Activated T-helper 1 cell treated with anti-CD3 and anti-CD28 coated beads, Interleukin-12 subunit alpha, Interleukin-12 subunit beta, Interleukin-2, Interleukin-4 antibody, amounts not matched to agents 30 ng/mL and 10 ng/mL and 1 ng/mL, durations not matched to agents 14 hours and 24 hours and 36 hours (primary cell): ENCODE measurements at places on chromosomes 6 and 20. TPM values are rescaled to one million over a fixed set of nuclear protein-coding genes. Genes with fewer than 3 reads are reported as not detected.

Gene TSBP1
- not detected in 2 replicates for total RNA-seq

Gene IMPG1
- total RNA-seq, result not detected in 2 replicates

Gene ELOVL2
- not detected in 2 replicates for total RNA-seq

Gene RAMACL
- total RNA-seq, result 0.29 and 0.42 TPM in 2 replicates

Gene TGM2
- total RNA-seq, result not detected in 2 replicates

Gene CLPSL1
- total RNA-seq, result not detected in 2 replicates

DNA sequence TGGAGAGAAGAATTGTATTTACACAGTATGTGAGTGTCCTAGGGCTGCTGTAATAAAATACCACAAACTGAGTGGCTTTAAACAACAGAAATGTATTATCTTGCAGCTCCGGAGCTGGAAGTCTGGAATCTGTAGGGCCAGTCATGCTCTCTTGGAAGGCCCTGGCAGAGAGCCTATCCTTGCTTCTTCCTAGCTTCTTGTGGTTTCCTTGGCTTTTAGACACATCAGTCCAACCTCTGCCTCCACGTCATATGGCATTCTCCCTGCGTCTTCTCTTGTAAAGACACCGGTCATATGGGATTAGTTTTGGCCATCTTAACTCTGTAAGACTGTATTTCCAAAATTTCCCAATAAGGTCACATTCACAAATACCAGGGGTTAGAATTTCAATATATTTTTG lies 10.8 kb downstream of the FNDC1 start:
- no peak for DNase-seq

DNA sequence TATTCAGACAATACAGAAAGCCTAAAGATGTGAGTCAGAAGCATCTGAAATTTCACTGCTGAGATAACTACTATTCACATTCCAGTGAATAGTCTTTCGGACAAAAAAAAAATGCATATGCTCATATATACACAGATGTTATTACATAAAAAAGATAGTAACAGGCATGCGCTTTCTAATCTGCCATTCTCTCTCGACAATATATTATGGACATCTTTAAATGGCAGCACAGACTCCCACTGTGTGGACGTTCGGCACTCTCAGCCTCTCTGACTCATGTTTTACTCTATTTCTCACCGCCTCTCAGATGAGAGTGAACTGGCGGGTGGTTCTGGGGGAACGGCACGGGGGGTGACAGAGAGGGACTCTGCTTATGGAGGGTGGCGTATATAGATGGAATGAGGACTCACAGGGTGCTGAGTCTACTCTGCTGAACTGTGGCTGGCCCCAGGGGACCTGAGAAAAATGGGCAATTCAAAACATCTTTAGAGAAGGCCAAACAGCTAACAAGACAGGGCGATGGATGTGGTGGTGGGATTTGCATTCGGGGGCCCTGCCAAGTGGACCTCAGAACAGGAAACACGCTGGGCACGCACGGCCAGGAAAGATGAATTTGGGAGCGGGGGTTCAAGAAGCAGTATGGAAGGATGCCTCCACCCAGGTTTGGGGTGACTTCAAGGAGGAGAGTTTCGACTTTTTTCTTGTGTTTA lies 68.9 kb downstream of the MDGA1 start:
- no peak for DNase-seq

- DNase-seq, result no peak
These were observed 96.7 kb upstream of the MC3R start for GRCh38 chr20:56151834-56152233.

DNA sequence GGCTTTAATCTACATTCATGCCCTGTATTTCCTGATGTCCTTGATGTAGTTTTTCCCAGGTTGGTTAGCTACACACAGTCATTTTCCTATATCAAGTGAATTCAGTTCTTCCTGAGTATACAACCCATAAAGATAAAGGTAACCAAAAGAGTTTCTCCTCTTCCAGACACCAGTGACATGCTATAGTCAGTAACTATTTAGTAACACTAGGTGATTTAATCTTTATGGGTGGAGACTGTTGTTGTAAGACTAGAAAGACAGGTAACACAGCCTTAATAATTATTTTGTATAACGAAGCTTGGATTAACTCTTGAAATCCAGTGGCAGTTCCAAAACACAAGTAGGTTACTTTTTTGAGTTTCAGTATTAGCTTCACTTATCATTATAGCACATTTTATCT lies 17.6 kb downstream of the MCUR1 start:
- no peak for DNase-seq

- no peak for DNase-seq
These were observed 155.5 kb downstream of the BCAS1 start for GRCh38 chr20:53914781-53915445.

DNA sequence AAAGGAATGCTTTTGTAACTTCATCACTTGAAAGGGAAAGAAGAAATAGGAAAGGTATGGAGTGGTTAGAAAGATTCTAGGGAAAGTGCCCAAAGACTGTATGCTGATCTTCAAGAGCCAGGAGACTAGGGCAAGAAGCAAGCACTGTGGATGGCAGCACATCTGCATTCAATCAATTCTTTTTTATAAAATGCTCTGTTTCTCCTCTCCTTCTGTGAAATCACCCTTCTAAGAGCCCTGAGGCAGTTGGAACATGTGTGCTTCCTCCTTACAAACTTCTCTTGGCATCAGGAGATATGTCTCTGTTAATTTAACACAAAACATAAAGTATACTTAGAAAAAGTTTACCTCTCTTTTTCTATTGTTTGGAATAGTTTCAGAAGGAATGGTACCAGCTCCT lies 1162.2 kb upstream of the GJE1 start:
- no peak for DNase-seq

DNA sequence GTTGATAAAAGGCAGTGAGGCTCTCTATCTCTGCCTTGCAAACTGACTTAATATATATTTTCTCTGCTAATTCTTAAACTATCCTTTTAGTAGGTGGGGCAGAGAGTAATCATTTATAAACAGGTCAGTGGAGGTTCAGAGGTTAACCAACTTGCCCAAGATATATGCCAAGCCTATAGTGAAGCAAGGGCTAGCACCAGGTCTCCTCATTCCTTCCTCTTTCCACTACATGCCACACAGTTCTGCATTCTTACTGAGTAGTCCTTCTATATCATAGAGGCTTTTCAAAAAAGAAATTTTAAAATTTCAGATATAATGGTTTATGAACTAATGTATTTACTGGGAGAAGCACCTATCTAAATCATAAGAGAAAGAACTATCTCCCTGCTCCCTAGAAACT lies 8.5 kb downstream of the ARG1 start:
- no peak for DNase-seq

- no peak for DNase-seq
These were observed 251.9 kb upstream of the IRAK1BP1 start for GRCh38 chr6:78615430-78615904.

DNA sequence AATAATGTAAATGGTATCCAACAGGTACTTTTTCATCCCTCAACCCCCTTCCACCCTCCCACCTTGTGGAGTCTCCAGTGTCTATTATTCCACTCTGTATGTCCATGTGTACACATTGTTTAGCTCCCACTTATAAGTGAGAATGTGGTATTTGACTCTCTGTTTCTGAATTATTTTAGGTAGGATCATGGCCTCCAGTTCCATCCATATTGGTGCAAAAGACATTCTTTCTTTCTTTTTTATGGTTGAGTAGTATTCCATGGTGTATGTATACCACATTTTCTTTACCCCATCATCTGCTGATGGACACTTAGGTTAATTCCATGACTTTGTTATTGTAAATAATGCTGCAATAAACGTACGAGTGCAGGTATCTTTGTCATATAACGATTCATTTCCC lies 58.2 kb upstream of the PRND start:
- no peak for DNase-seq

DNA sequence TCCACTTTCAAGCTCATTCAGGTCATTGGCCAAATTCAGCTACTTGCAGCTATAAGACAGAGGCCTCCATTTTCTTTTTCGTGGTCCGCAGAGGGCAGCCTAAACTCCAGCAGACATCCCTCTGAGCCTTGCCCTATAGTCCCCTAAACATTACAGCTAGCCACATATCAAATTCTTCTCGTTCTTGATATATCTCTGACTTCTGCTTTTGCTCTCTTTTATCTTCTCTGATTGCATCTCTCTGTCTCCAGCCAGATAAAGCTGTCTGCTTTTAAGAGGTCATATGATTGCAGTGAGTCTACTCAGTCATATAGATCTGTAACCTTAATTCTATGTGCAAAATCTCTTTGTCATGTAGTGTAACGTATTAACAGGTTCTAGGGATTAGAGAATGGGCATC lies 358.4 kb upstream of the RGS17 start:
- no peak for DNase-seq

GRCh38 chr6:148044261-148044751 lies 298.3 kb upstream of the SASH1 start:
- DNase-seq, result no peak

DNA sequence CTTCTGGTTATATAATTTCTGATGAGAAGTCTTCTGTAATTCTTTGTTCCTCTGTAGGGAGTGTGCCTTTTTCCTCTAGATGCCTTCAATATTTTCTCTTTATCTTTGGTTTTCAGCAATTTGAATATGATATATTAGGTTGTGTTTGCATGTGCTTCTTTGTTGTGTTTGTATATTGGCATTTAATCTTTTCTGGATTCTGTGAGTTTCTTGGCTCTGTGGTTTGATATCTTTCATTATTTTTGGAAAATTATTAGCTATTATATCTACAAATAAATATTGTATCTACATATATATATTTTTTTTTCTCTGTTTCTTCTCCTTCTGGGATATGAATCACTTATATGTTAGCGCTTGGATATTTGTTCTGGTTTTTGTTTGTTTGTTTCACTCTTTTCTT lies 9.1 kb upstream of the DBNDD2 start:
- DNase-seq, result no peak

DNA sequence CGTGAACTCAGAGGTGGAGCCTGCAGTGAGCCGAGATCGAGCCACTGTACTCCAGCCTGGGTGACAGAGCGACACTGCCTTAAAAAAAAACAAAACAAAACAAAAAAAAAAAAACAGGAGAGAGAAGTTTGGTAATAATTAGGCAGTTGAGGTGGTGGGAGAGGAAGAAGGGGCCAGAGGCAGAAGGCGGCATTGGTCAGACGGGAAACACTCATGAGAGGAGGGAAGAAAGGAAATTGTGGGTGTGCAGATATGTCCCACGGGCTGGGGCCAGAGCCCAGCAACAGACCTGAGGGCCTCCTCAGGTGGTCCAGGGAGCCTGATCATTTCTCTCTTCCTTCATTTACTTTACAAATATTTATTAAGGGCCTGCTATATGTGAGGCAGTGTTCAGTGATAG lies 20.0 kb downstream of the SULF2 start:
- no peak for DNase-seq

DNA sequence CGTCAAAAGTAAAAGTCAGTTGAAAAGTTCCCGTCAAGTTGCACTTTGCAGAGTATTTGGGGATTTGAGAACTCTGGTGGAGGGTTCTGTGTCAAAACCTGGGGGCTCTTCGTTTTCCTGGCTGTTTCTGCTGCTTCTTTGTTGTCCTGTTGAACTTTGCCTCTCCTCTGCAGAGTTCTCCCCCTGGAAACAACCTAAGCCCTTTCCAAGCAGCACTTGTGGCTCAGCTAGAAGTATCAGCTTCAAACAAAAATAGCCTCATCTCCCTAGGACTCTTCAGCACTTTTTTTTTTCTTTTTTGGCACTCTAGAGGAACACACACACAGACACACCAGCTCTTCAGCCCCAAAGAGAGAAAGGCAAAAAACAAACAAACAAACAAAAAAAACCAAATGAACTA lies at the start of gene TRDN:
Gene TRDN (minus strand): TSS at position 169 of the 400 bp plus-strand sequence. CDS start 175 bp downstream, outside the sequence.
- DNase-seq, result no peak

- peak; percentile 5 for DNase-seq
These were observed 127.5 kb downstream of the PKHD1 start for GRCh38 chr6:51959744-51960383.

- DNase-seq, result no peak
These were observed 49.0 kb downstream of the RREB1 start for GRCh38 chr6:7156643-7157278.

- no peak for DNase-seq
These were observed 256.8 kb downstream of the SYNE1 start for GRCh38 chr6:152380351-152380767.

DNA sequence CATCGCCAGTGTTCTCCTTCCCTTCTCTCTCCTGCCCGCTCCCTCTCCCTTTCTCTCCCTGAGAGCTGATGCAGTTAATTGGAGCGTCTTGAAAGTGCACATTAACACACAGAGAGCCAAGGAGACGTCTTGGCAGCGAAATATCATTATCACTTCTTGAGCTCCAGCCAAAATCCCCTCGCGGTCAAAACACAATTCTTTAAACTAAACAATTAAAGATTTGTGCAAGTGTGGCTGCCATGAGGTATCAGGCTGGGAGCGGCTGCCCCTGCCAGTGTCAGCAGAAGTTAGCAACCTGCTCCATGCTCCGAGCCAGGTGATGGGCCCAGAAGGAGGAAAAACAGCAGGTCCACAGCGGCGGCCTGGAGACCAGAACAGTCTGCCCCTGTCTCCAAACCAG lies 100.9 kb upstream of the FOXP4 start:
- DNase-seq, result no peak

GRCh38 chr20:59858425-59858824 lies 75.0 kb downstream of the SYCP2 start:
- no peak for DNase-seq

DNA sequence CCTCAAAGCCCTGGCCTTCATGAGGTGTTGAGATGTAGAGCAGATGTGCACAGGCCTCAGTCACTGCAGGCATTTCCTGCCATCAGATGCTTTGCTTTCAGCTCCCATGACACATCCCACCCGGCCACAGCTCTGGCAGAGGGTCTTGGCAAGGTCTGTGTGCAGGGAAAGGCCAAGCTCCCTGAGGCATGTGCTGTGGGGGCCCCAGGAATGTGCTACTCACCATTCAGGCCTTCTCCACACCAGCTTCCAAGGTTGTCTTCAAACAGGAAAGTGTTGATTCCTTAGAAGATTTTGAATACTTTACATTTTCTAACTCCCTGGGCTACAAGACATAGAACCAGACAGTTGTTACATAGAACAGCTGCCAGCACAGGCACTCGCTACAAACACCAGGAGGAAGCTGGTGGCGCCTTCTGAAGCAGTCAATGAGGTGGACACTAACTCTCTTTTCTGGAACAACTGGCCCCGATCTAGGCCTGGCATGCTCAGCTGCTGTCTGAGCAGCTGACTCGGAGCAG lies 27.8 kb downstream of the CASS4 start:
- no peak for DNase-seq

DNA sequence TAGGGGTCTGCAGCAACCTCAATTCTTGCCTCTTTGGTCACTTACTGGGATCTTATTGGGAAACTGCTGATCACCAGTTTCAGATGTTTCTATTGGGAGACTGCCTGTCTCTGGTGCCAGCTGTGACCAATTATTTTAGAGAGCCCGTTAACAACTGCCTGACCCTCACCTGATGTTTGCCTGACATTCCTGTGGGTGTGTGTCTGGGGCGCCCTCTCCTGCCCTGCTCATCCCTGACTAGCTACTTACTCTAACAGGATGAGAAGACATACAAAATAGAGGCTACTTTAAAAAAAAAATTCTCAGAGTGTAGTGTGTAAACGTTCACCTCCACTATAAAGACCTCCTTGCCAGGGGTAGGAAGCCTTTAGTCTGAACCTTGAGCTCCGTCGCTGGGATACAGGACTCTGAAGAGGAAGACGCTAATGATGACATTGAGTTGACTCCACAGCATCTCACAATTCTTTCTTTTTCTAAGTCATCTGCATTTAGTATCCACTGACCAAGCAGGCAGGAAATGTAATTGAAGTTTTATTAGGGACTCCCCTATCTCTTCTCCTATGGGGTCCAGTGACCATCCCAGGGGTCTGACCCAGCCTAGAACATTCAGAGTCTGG lies 54.6 kb upstream of the DDR1 start:
- no peak for DNase-seq
